ENCODE measurements at places on chromosomes 7 and 10.

DNA sequence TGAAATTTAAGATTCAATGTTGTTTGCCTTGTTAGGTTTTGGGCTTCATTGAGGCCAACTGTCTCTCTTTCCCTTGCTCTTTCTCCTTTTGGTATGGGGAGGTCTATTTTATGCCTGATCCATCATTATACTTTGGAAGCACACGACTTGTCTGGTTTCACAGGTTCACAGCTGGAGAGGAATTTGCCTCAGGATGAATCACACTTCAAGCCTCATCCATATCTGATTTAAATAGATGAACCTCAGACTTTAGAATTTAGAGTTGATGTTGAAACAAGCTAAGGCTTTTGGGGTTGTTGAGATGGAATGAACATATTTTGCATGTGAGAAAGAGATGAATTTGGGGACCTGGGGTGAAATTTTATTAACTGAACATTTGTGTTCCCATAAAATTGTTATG, 150.5 kb upstream of the IGFBP3 start:
- no peak for DNase-seq

DNA sequence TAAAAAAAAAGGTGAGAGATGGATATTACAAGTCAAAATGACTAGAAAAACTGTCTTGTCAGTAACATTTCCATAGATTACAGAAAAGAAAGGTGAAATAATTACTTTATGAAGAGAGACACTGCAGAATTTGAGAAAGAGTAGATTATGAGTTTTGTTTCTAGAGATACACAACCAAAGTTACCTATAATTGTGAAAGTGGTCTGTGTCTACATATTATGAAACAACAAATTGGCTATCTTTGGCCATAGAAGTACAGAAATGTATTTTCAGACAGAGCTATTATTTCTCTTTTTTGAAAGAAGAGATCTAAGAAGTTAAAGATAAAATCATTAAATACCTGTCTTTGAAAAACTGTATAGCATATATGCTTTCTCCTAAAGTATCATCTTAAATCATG, 30.1 kb downstream of the KCND2 start:
- no peak for DNase-seq

DNA sequence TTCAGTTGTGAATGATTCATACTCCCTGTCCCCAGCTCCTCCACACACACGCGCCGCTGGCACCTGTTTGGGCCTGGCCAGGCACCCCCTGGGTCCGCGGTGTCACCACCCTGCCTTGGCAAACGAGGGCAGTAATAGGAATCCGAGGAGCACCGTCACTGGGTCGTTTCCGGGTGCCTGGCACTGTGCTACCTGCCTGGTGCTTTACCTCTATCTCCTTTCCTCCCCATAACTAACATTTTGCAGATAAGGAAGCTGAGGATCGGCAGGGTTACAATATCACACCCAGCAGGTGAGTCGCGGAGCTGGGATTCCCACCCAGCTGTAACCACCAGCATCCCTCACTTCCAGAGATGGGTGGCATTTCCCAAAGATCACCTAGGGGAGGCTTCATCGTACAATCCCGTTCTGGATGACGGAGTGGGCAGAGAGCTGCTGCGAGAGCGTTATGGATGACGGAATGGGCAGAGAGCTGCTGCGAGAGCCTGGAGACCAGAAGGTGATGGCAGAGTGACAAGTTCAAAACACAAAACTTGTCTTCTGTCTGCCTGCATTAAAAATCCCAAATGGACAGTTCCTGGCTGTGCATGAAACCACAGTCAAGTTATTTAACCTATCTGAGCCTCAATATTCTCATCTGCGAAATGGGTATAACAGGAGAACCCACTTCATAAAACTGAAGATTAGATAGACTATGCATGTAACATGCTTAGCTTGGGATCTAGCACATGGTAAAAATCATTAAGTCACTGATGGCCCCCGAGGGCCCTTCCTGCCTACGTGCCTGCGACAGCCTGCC, 1.1 kb upstream of the HSPA12A start:
- DNase-seq: no peak

DNA sequence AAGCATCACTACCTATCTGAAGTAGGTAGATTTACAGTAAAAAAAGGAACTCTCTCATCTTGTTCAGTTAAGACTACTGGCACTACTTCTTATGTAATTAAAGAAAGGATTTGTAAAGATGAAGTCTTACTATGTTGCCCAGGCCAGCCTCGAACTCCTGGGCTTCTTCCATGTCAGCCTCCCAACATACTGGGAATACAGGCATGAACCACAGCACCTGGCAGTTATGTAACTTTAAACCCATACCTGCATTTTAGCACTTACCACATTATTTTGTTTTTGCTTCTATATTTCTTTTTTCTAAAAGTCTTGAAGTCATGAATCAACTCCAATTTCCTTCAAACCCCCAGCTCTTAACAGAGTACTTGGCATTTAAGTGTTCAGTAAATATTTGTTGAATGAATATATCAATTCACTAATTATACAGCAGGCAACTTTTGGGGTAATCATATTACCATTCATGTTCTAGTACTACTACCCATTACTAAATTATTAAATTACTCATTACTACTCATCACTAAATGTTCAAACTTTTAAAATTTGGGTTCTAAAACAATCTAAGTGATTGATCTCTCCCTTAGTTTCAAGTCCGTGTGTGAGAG, 31.6 kb upstream of the CCDC71L start:
- no peak for DNase-seq

DNA sequence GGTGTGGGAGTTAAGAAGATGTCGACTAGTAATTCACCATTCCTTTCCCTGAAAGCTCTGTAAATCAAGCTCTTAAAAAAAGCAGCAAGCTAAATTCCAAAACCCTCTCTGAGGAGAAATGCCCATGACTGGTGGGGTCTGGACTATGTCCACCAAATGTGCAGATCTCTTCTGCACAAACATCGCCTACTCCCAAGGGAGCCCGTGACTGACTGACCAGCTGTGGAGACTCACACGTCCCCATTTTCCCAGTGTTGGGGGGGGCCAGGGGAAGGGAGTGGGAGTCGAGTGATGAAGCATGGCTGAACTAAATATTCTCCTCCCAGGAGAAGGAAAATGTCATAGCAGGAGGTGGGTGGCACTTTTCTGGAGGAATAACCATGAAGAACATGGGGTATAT, 164.1 kb upstream of the HPS1 start:
- DNase-seq: no peak

DNA sequence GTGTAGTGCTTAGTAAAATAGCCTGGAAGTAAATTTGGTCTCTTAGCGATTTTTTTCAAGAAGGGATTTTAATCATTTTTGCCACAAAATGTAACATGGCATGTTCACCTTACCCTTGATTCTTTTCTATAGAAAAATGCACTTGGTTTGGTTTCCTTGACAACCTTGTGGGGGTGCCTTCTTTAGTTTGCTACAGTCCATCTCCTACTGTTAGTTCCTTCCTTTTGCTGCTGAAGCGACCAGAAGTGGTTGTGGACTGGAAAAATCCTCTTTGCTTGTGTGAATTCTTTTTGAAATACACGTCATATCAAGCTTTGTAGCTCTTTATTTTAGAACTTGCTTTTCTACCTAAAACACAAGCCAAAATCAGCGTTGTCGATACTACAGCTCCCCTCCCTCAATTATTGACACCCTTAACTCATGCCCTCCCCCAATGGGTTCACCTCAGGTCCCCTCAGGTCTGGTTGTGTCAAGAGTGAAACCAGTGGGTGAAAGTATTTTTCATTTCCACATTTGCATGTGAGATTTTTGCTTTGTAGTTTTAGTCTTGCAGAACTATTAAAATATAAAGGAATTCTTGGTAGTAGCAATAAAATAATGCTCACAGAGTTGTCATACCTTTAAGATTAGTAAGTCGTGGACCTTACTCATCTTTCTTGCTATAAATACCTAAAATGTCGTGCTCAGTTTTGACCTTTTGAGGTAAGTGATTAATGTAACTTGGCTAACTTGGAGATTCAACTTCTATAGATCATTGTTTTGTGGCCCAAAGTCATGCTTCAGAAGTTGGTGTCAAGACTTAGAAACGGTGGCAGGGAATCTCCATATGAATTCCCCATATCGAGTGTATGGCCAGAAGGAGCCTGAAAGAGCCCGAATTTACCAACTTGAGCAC, 1.5 kb downstream of the ACTR3B start:
- no peak for DNase-seq

GRCh38 chr7:92694211-92694610, 104.0 kb upstream of the FAM133B start:
- no peak for DNase-seq

- no peak for DNase-seq
These were observed 69.8 kb downstream of the GLI3 start for GRCh38 chr7:42167206-42167605.

GRCh38 chr10:1358860-1359625, 302.9 kb downstream of the WDR37 start:
- DNase-seq: no peak

- no peak for DNase-seq
These were observed 61.2 kb downstream of the DNAJB6 start for GRCh38 chr7:157397731-157398691.

GRCh38 chr10:112811741-112812551, 138.1 kb upstream of the TCF7L2 start:
- no peak for DNase-seq

DNA sequence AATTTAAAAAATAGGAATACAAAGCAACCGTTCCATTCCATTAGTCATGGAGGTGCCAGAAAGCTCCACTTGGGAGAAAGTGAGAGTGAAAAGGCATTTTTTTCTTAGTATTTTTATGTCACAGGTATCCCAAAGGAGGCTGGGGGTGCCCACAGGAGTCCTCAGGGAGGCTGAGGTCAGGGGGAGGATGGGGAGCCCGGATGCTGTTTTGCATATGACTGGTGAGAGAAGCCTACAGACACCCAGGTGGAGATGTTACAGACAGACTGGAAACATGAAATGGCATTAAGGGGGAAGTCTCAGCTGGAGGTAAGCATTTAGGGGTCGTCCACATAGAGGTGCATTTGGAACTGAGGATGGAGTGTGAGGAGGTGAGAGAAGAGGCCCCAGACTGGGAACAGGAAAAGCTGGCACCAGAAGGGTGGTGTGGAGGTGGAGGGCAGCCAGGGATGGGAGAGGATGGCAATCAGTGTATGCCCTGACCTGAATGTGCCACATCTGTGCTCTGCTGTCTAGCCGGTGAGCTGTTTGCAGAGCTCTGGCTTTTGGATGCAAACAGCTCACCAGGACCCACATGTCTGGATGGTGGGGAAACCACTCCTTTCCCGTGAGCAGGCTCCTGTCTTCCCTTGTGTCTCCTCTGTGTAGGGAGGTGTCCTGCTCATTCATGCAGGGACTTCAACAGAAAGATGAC, 101.1 kb downstream of the RAMP3 start:
- DNase-seq: no peak

- no peak for DNase-seq
These were observed 112.0 kb upstream of the MKX start for GRCh38 chr10:27857616-27858015.

DNA sequence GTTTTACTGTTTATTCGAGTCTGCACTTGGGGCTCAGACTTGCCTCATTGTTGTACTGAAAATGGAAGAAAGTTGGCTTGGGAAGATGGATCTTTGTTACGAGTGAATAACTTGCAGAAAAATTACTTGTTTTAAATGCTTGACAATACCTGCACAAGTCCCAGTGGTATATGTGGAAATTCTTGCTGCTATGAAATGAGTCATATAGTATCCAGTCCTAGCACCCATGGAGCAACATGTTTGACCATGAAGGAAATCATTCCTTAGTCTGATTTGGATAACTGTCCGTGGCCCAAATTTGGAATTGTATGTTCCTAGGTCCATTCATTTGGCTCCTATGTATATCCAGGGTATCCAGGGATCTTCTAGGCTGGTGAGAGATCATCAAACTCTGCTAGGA, 1096.8 kb downstream of the KCNMA1 start:
- DNase-seq: no peak

GRCh38 chr7:76129836-76130235, 71.9 kb upstream of the SRRM3 start:
- no peak for DNase-seq

DNA sequence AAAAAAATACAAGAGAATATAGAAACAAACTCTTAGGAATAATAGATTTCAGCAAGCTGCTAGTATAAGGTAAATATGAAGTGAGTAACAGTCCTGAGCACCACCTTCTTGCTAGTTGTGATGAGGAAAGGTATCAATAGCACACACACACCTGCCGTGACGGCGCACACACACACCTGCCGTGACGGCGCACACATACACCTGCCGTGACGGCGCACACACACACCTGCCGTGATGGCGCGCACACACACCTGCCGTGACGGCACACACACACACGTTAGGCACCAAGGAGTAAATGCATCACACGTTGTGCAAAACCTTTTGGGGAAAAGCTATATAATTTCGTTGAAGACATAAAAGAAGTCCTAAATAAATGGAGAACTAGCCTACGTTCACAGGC, 4.7 kb upstream of the JAKMIP3 start:
- no peak for DNase-seq

GRCh38 chr7:36129048-36129534, 24.0 kb upstream of the EEPD1 start:
- no peak for DNase-seq

DNA sequence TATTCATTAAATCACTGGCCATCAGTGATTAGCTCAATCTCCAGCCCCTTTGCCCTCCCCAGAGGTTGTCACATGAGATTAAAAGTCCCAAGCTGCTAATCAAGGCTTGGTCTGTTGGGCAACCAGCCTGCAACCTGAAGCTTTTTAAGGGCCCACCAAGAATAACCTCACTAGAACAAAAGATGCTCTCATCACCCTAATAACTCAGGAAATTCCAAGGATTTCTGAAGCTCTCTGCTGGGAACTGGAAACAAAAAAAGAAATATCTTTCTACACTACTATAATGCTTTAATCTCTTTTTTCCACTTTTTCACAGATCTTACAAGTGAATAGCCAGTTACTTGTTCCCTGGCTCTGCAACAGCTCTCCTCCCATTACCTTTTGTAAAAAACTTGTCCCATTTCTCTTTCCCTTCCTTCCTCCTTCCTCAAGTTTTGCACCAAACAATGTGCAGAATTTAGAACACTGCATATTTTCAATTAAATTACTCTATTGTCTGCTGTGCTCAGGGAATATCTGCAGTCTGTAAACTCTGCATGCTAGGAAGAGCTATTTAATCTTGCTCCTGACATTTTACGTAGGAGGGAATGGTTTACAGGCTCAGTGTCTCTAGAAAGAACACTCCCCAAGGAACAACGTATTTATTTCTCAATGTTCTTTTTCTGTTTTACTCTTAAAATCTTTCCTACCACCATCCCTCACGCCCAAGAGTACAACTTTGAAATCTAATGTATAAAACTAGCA, 169.1 kb downstream of the IMMP2L start:
- DNase-seq: no peak

DNA sequence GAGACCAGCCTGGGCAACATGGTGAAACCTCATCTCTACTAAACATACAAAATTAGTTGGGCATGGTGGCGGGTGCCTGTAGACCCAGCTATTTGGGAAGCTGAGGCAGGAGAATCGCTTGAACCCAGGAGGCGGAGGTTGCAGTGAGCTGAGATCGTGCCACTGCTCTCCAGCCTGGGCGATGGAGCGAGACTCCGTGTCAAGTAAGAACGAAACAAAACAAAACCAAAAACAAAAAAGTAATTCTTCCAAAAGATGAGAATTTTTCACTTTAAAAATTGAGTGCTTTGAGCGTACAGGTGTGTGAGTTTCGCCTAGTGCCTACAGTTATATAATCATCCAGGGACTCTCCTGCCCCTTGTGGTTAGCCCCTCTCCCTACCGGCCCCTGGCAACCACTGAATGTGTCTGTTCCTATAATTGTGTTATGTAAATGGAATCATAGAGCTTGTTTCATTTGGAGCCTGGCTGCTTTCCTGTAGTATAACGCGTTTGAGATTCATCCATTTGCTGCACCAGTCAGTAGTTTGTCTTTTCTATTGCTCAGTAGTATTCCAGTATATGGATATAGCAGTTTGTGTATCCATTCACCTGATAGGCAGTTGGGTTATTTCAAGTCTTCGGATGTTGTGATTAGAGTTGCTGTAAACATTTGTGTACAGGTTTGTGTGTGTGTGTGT, 80.0 kb downstream of the RBM33 start:
- no peak for DNase-seq

Data from NCI-H1092 (cell line).